ENCODE measurements at places on chromosomes 5 and 9. TPM values are rescaled to one million over a fixed set of nuclear protein-coding genes. Genes with fewer than 3 reads are reported as not detected.

GRCh38 chr9:35771943-35772342, 17.9 kb upstream of the MSMP start:
- DNase-seq: no peak

- no peak for DNase-seq
Measured at GRCh38 chr9:120310035-120310434, 269.9 kb downstream of the CDK5RAP2 start.

DNA sequence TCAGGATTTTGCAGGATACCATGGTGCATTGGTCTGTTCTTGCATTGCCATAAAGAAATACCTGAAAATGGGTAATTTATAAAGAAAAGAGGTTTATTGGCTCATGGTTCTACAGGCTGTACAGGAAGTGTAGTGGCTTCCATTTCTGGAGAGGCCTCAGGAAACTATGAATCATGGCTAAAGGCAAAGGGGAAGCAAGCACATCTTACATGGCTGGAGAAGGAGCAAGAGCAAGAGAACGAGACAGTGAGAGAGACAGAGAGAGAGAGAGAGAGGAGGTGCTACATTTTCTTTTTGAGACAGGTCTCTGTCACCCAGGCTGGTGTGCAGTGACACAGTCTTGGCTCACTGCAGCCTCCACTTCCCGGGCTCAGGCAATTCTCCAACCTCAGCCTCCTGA, 43.9 kb downstream of the P4HA2 start:
- DNase-seq: no peak

Gene FBN2
- total RNA-seq: 0.06 TPM

Gene PCDHB6
- total RNA-seq: not detected

Gene AK8
- not detected for total RNA-seq

Gene C6
- not detected for total RNA-seq

Gene NIPBL
- 108 TPM for total RNA-seq

All from CD4-positive, alpha-beta T cell (primary cell).